ENCODE measurements at places on chromosomes 4 and X.

DNA sequence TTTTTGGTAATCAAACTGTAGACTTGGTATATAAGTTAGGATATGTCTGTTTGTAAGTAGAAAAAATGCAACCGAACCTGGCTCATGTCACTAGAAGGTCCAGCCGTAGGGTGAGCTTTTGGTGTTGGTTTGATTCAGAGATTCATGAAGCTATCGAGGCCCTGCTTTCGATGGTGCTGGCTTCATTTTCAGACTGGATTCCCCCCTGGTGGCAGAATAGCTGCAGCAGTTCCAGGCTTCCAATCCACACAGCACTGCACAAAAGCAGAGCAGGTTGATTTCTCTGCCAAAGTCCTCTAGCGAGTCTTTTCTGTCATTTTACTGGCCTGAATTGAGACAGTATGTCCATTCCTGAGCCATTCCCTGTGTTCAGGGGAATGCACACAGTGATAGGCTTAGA, 33.1 kb downstream of the PDK3 start:
- DNase-seq, result no peak

DNA sequence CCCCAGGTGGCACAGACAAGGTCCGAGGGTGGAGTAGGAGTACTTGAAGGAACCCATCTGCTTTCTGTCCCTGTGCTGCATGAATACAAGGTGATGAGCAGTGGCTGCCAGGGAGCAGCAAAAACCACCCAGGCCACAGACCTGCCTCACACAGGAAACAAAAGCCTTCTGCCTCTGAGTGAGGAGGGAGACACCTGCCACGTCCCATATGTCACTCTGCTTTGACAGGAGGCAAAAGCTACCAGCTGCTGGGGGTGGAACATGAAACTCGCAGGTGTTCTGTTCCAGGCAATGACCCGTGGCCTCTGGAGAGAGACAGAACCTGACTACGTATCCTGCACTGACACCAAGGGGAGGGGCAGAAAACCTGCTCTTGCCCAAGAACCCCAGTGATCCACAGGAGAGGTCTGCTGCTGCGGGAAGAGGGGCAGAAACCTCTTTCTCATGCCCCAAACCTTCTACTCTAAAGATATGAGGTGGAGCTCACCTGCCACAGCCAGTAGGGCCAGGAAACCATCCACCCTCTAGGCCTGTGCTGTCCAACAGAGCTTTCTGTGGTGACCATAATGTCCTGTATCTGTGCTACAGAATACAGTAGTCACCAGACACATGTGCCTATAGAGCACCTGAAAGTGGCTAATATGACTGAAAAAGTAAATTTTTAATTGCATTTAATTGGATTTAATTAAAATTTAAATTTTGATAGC, 172.9 kb downstream of the PRDM5 start:
- no peak for DNase-seq

- no peak for DNase-seq
These were observed 18.4 kb downstream of the ENOX2 start for GRCh38 chrX:130884627-130885026.

- no peak for DNase-seq
These were observed 117.7 kb upstream of the PNPLA4 start for GRCh38 chrX:8044947-8045346.

GRCh38 chr4:53573696-53574095, 17.6 kb downstream of the LNX1 start:
- no peak for DNase-seq

DNA sequence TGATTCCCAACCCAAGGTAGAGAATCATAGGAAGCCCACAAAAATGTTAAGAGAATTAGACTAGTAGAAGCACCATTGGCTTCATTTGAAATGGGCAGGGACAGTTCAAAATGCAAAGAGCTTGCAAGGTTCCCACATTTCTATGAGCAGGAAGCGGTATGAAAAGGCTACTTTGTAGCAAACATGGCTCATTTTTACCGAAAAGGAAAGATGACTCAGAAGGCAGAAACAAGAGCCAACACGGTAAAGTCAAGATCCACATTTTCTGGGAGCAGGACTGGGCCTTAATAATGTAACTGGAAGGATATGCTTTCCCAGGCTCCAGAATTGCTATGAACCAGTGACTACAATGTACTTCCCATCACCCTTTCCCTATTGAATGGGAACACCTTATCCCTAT, 89.5 kb downstream of the GLRA3 start:
- DNase-seq, result no peak

DNA sequence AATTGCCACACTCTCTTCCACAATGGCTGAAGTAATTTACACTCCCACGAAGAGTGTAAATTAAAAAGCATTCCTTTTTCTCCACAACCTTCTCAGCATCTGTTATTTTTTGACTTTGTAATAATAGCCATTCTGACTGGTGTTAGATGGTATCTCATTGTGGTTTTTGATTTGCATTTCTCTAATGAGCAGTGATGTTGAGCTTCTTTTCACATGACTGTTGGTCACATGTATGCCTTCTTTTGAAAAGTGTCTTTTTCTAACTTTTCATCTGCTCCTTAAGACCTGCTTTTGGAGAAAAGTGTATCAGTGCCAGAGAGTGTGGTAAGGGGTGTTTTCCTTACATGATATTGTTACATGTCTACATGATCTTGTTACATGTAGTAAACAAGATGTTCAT, 25.7 kb downstream of the GUCY1A1 start:
- no peak for DNase-seq

GRCh38 chr4:150079081-150079581, 886 bp downstream of the DCLK2 start:
- DNase-seq, result no peak

- no peak for DNase-seq
These were observed 66.1 kb downstream of the PTTG2 start for GRCh38 chr4:38026158-38026740.
